NCI-H526 treated with DMSO at 0.1 percent for 48 hours (cell line): ENCODE measurements at places on chromosomes 1 and 21.

GRCh38 chr1:25672763-25673409 is 56.3 kb downstream of the MAN1C1 start:
- DNase-seq = no peak

- DNase-seq = no peak
Measured at GRCh38 chr1:15838721-15839120, 8.8 kb upstream of the SPEN start.

DNA sequence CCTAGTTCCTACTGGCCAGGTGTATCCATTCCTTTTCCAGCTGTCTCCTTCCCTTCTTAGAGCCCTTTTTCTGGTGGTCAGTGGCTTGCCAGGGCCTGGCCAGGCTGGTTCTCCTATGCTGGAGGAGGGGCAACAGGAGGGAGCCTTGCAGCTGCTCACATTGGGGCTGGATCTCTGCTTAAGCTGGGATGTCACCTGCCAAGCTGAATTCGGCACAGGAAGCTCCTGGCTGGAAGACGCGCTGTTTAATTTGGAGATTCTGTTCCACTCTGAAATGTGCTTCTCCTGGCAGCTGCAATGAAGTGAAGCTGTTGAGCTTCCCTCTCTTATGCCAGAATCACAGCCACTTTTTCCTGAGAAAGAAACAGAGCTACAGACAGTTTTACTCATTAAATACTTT is 56.0 kb upstream of the POU3F1 start:
- no peak for DNase-seq

DNA sequence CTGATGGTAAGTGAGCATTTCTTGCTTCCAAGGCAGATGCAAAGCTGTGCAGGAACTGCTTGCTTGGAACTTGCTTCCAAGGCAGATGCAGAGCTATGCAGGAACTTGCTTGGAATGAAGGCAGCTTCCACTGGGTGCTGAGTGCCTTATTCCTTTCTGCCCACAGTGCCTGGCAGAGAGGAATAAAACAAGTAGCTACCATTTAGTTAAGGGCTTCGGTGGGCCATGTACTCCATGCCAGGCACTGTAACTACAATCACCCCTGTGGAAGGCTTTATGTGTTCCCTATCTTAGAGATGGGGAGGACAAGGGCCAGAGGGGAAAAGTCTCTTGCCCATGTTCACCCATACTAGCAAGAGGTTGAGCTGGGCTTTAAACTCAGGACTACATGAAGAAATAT is 8.3 kb downstream of the MROH7 start:
- no peak for DNase-seq
